Activated B cell treated with CpG ODN at 0.5 μM for 24 hours (primary cell): ENCODE measurements at places on chromosomes 3 and 15. TPM values are rescaled to one million over a fixed set of nuclear protein-coding genes. Genes with fewer than 3 reads are reported as not detected.

DNA sequence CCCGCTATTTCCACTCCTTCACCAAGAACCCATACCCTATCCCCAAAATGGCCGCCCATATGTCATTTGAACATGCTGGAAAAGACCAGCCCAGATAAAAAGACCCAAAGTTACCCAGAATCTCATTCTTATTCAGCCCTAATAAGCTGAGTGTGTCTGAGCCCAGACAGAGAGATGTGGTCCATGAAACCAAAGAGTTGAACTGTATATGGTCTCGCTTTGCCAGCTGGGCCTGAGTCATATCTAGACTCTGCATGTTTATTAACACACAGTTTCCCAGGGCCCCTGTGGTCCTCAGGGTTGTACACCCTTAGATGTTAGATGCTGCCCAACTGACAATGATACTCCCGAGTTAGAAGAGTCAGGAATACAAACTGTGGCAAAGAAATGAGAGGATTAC, 201.9 kb upstream of the STRIT1 start:
- DNase-seq = no peak

IL17RE gene
- total RNA-seq = 0.66 and 0.82 TPM in 2 replicates

DNA sequence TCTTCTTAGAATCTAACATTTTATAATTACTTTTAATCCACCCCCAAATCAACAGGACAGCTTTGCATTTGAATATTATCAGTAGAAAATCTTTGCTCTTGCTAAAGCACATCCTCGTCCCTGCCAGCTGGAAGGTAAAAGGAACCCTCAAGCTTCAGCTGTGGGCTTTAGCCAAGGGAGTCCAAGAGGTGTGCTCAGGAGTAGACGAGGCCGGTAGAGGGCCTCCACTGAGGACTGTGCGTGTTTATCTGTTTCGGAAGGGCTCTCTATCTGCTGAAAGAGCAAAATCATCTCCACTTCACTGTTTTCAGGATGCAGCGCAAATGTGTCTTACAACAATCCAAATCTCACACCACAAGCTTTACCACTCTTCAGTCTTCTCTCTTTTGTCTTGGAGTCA, 257.4 kb upstream of the IL12A start:
- DNase-seq = no peak

DNA sequence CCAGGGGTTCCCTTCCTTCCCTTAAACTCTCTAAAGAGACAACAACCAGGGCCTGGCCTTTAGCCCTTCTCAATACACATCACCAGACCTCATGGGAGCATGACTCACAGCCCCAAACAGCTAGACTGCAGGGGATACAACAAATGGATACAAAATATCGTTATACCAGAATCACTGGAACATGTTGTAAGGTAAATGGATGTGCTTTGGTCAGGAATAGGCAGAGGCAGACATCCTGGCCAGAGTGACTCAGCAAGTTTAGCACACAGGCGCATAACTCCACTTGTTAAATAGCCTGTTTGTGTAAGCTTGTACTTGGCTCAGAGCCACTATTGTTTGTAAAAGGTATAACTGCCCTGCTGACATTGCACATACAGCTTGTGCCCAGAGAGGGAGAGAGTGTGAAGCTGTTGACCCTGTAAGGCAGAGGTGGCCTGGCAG, 18.3 kb downstream of the TMED3 start:
- no peak for DNase-seq

GRCh38 chr15:68271854-68272471, 5.6 kb upstream of the FEM1B start:
- no peak for DNase-seq

ACAD11 gene
- total RNA-seq = 16.4 and 24.0 TPM in 2 replicates

DNA sequence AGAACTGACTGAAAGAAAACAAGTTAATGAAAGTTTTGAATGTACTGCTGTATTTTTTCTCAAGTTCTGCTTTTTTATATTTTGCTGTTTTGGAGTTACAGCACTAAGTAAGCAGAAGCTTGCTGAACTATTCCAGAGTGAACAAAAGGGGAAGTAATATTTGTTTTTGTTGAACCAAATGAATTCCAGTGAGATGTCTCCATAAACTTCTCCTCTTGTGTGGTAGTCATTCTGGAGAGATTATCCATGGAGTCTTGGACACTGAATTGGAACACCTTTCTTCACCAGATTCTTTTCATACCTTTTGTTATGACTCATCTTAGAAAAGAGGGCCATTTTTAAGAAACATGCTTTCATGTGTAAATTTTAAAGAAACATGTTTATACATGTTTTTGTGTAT, 8.8 kb downstream of the ANKUB1 start:
- no peak for DNase-seq

DNA sequence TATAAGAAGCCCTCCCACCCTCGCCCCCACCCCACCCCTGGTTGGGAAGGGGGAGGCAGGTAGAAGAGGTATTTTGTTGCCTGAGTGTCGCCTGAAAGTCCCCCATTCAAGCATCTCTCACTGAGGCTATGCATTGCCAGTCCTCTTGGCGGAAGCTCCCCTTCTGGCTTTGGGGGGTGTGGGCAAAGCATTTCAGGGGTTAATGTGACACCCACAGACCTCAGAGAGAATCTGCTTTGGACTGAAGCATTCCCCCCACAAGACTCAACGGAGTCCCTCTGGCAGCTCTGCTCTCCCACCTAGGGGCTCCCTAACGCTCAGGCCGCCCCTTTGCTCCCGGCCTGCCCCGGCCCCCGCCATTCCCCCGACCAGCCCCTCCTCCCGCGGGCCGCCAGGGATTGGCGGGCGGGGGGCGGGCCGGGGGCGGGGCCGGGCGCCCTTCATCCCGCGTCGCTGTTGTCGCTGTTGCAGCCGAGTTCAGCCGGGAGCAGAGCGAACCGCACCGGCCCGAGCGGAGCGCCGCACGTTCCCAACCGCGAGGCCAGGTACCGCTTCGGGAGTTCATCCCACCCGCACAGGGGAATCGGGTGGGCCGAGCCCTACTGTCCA, at the start of gene SLC38A3:
SLC38A3 (plus strand) TSS at position 468 of the 609 bp plus-strand sequence. CDS start 8,929 bp downstream, outside the sequence.
- DNase-seq = peak; percentile 28

GRCh38 chr3:23981136-23981535, 36.0 kb downstream of the NR1D2 start:
- no peak for DNase-seq

GRCh38 chr3:194931865-194932264, 246.2 kb downstream of the FAM43A start:
- DNase-seq = no peak

DNA sequence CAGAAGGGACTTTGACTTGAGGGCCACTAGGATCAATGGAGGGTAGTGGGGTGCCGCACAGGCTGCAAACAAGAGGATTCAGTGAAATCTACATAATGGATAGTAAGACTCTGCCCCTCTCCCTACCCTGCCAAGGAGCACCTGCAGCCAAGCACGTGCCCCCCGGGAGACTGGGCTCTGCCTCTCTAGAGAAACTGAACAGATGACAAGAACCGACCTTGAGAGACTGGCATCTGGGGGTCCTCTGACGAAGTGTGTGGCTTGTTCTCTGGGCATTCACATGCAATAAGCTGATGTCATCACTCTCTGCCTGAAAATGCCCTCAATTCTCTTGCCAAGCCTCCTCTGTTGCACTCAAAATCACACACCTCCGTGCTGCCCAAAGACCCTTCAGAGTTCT, 132.3 kb downstream of the FAM43A start:
- no peak for DNase-seq

- no peak for DNase-seq
Measured at GRCh38 chr15:92077353-92078085, 224.0 kb downstream of the SLCO3A1 start.

DNA sequence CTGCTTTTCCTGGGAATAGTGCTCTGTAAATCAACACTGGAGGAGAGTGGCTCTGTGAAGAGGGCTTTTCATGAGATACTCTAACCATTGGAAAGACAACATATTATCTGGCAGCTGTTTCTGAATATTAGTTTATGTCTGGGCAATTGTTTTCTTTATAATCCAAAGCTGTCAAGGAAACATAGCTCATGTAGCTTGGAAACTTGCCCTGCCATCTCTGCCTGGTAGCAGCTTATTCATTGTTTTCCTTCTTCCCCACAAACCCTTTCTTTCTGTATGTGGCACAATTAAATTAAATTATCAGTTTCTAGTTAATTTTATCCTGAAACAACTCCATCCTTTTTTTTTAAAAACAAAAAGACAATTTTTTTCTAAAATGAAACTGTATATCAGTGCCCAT, 160.0 kb downstream of the EDEM1 start:
- DNase-seq = no peak

UPK1B gene
- not detected in 2 replicates for total RNA-seq

KIF15 gene
- total RNA-seq = 2.4 and 3.1 TPM in 2 replicates
